NCI-H1417 (cell line): ENCODE measurements at places on chromosomes 4 and X.

- peak; percentile 60 for DNase-seq
These were observed 691 bp downstream of the SCARB2 start for GRCh38 chr4:76212851-76213414.

DNA sequence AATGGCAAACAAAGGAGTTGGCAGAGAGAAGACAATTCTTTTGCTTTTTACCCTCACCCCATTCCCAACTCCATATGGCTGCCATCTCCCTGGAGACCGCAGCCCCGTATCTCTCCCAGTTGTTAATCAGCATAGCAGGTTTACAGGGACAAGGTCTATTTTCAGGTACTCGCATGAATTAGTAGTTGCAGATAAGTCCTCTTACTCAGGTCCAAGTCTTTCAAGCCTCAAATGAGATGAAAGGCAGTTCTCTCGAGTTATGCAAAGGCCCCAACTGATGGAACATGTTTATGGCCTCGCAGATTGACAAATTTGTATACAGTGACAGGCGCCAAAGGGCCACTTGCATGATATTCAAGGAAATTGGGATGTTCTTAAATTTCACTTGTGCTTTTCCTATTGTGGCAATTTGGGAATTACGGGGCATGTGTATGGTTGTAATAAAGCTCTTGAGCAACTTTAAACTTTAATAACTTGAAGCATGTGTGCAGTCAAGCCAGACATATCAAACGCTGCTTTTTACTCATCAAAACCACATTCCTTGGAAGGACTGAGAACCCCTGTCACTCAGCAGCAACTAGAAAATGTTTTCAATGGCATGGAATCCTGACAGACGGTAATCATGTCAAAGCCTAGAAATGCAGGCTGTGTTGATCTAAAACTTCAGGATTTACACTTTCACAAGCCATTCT, 45.1 kb downstream of the KDR start:
- no peak for DNase-seq

GRCh38 chr4:184400375-184400870, 73.9 kb downstream of the IRF2 start:
- no peak for DNase-seq

GRCh38 chr4:118991686-118992085, 103.0 kb downstream of the SYNPO2 start:
- no peak for DNase-seq

GRCh38 chr4:135917011-135917410, 1615.3 kb downstream of the PCDH18 start:
- DNase-seq = no peak

DNA sequence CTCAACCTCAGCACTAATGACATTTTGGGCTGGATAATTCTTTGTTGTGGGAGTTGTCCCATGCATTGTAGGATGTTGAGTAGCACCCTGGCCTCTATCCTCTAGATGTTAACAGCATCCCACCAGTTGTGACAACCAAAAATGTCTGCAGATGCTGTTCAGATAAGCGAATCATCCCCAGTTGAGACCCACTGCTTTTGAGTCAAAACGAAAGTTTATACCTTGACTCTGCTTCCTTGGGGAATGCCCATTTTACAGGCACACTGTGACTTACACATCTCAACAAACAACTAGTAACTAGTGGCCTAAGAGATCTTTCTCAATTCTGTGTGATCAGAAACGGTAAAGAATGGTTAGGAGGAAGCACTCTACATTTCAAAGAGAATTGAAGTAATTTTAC, 37.0 kb downstream of the SEPSECS start:
- no peak for DNase-seq

DNA sequence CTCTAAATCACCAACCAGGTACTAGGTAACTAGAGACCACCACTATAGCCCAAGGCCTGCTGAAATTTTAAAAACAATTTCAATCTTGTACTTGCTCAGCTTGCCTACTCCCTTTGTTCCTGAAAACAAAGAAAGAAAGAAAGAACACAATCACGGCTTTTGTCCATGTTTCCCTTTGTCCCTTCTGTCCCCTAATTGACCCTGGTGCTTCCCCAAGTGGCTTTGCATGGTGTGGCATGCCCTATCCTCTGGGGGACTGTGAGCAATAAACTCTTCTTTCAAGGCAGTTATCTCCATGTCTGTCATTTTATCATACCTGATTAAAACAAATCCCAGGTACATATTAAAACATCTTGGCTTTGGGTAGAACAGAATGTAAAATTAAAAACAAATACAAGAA, 94.8 kb downstream of the ARSJ start:
- DNase-seq = no peak

- no peak for DNase-seq
These were observed 1575.8 kb upstream of the PABPC4L start for GRCh38 chr4:135777361-135777760.

- DNase-seq = no peak
These were observed 2158.6 kb upstream of the TENM3 start for GRCh38 chr4:180084561-180084960.

- DNase-seq = peak; percentile 23
These were observed 11.8 kb upstream of the PGK1 start for GRCh38 chrX:78092296-78092695.

DNA sequence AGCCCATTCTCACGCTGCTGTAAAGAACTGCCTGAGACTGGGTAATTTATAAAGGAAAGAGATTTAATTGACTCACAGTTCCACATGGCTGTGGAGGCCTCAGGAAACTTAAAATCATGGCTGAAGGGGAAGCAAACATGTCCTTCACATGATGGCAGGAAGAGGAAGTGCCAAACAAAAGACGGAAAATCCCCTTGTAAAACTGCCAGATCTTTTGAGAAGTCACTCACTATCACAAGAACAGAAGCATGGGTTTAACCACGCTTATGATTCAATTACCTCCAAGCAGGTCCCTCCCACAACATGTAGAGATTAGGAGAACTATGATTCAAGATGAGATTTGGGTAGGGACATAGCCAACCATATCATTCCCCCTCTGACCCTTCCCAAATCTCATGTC, 335.5 kb downstream of the IL15 start:
- DNase-seq = no peak

DNA sequence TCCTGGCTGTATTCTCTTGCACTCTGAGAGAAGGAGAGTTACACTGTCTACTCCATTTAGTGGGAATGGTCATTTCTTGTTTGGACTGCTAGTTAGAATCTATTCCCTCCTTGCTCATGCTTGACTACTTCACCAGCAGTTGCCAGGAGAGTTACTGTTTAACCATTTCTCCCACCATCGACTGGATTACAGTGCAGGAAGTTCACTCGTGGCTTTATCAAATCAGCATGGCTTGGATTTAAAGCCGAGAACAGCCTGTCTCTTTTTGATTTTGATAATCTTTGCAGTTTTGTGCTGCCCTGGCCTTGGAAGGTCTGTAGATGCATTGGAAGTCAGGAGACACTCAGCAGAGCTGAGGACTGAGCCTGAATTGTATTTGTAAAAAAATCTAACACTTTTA, 3.2 kb downstream of the GBA3 start:
- DNase-seq = no peak

- no peak for DNase-seq
These were observed 39.8 kb downstream of the AFF1 start for GRCh38 chr4:86974551-86974994.

- DNase-seq = no peak
These were observed 34.2 kb upstream of the SLIT2 start for GRCh38 chr4:20217521-20217920.

GRCh38 chr4:82501154-82501442, 60.7 kb downstream of the TMEM150C start:
- DNase-seq = no peak

GRCh38 chr4:569958-570667, 6.0 kb downstream of the TMEM271 start:
- no peak for DNase-seq

DNA sequence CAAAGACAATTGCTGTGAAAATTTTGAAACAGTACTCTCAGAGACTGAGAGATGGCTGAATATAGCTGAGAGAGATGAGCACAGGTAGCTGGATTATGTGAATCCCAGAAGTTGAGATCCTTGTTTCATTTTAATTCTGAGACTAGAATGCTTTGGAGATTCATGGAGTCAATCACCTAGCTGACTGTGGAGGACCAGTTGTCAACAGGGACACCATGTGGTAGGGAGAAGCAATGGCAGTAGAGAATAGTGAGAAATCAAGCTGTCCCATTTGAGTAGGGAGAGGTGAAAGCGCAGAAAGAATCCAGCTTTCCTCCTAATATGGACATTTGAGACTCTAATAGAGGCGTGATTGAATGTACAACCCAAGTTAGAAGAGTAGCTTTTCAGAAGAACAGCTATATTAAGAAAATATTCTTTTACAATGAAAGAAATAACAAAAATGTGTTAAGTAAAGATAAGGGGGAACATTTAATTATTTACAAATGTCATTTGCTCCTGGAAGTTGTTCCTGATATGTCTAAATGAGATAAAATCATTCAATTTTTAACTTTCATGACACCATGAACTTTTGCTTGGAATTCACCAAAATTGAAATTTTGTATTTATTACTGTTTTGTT, 30.3 kb upstream of the GLRB start:
- peak; percentile 27 for DNase-seq

DNA sequence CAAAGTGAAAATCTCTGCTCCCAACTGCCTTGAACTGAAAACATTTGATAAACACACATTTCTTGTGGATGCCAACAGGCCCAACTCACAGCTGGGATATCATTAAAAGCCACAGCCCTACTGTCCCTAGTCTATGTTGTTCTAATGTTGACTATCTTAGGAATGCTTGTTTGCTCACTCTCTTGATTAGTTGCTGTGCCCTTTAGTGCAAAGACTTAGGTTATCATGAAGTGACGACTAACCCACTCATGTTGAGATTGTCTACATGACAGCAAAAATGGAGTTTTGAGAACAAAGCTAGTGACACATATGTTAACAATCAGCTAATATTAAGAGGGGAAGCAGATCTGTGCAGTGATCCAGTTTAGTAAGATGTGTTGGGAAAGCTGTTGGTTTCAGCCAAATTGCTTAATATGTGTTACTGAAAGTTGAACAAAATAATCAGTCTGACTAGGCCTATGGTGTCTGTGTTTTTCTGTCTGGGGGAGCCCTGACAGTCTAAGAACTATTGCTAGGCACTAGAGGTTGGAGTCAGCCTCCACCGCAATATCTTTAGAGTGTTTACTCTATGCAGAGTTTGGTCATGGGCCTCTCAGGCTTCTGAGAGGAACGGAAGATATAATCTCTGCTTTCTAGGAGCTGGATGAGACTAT, 125.5 kb downstream of the ATG4A start:
- no peak for DNase-seq

DNA sequence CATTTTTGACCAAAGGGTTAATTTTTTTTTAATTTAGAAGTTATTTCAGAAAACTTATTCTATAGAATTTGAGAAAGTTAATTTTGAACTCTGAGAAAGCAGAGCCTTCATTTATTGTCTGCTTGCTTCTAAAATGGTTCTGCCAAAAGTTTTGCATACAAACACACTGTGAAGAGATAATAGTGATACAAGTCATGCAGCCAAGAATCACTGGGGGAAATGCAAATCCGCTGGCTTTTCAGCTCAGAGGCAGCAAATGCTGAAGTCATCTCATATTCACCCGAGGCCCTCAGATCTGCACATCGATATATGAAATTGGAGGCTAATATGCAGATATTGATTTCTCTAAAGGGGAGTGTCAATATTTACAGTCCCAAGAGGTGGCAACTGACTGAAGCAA, 186.2 kb downstream of the KIT start:
- DNase-seq = no peak

- DNase-seq = no peak
These were observed 285.0 kb upstream of the AADAT start for GRCh38 chr4:170374770-170375169.

- no peak for DNase-seq
These were observed 48.3 kb downstream of the MAP7D3 start for GRCh38 chrX:136202889-136203288.

GRCh38 chr4:41158756-41159155, 55.6 kb downstream of the APBB2 start:
- no peak for DNase-seq

DNA sequence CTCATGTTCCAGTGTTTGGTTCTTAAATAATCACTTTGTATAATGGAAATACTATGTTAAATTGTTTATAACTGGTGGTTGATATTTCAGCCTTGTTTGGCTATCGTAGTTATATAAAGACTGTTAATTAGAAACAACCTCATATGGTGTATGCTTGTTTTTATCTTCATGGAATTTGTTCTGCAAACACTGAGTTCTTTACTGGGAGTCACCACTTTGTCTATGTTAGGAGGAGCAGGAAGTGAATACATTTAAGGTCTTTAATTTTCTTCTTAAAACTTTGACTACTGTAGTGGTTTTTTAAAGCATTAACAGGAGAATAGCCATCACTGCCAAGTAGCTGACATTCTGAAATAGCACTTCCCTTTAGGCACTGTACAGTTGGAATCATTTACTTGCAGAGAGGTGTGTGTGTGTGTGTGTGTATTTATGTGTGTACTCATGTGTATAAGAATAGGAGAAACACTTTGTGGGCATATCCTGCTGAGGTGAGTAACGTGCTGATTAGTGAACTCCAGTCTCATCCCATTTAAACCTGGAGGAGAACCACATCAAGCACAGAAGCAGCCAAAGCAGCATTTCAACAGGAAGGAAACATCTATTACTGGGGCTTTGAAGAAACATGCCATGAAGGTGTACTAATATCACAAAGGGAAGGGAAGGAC, 37.8 kb downstream of the TET2 start:
- no peak for DNase-seq

DNA sequence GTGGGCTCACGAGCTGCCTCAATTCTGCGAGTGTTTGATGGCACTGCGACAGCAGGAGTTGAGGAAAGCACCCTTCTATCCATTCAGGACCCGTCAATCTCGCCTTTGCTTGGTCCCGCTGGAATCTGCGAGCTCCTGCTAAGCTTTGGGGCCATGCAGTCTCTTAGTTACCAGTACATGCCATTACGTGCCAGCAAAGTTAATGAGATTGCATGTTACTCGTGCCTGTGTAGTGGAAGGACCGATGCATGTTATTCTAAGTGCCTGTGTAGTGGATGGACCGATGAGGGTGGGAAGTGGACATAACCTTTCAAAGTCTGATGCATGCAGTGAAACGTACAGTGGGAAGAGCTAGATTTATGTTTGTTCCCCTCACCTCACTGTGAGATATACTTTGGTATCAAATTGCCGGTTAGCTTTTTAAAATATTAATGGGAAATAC, 569 bp downstream of the RPS3A start:
- DNase-seq = no peak

GRCh38 chr4:149885896-149886295, 70.3 kb upstream of the IQCM start:
- DNase-seq = no peak

GRCh38 chr4:57430726-57431125, 320.5 kb upstream of the IGFBP7 start:
- DNase-seq = no peak

DNA sequence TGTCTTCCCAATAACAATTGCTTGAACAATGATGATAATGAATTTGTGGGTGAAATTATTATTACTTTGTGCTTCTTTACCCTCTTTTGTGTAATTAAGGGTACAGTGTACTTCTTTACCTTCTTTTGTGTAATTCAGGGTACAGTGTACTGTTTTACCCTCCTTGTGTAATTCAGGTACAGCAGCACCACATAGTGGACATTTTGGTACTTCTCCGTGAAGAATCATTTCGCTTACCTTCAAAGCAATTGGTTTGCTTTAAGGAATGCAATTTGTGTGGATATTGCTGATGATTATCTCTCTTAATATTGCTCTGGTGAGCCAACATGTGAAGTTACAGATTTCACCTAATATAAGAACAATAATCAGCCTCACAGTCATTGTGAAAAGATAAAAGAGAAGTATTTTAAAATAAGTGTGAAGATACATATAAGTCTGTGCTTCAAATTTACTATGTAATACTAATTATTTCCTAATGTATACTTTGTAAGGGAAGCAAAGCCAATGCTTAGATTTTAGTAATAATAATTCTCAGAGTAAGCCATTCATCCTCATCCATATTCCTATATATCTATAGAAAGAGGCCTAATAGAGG, 27.2 kb upstream of the SEC24B start:
- peak; percentile 51 for DNase-seq
